ENCODE measurements at places on chromosomes 3 and 15. TPM values are rescaled to one million over a fixed set of nuclear protein-coding genes. Genes with fewer than 3 reads are reported as not detected.

CCR8 gene
- 1.4 TPM for total RNA-seq

MRPL46 gene
- 56.3 TPM for total RNA-seq

SUSD5 gene
- total RNA-seq, result not detected

CHAC1 gene
- 31.3 TPM for total RNA-seq

All from activated T-cell treated with anti-CD3 and anti-CD28 coated beads, Interleukin-2, amount 50 U/mL, for 4 hours (primary cell).